ENCODE measurements at places on chromosomes 13 and 19. TPM values are rescaled to one million over a fixed set of nuclear protein-coding genes. Genes with fewer than 3 reads are reported as not detected.
A peak's percentile ranks its signal among the peaks of the same experiment; 100 is the strongest.

DNA sequence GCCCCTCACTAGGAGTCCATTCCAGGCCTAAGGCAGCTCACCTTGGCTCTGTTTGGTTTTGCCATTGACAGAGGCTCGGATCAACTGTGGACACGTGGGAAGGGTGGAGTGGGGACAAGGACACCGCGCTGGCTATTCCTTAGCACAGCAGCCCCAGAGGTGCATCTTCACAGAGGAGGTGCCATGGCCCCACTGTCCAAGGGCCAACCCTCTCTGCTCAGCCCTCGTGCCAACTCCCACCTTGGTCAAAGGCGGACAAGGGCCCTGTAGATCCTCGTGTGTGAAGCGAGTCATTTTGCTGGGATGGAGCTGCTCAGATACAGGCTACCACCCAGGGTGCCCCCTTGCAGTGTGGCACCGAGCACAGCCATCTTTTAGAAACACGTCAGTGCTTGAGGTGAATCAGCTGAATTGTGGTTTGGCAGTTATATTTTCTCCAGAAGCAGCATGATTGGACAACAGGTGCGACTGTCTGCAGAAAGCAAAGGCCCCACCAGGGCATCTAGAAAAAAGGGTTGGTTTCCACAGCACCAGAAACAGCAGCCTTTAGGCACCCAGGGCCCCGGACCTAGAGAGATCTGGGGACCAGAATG is 192.1 kb upstream of the GPR12 start:
- DNase-seq, result no peak

Gene KIRREL2
- total RNA-seq, result 1.2 TPM

DNA sequence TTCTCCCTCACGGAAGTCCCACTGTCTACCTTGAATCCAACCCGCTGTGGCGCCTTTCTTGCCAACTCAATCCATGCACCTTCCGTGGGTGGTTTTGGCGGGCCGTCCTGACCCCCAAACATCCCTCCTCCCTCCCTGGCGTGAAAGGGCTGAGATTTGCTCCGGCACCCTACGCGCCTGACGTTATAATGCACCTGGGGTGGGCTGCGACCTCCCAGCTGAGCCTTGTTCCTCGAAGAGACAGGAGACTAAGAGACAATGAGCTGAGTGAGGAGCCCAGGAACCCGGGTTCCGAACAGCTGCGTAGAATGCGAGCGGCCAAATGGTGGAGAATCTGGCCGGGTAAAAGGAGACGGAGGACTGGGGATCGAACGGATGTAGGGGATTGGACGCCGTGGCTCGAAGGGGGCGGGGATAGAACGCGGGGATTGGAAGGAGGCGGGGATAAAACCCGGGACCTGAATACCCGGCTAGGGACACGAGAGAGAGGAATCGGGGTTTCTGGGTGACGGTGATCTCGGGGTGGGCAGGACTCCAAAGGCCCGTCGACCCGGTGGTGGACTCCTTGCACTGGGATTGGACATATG is at the start of gene CPT1C:
Gene CPT1C (plus strand): TSS at position 461 of the 587 bp plus-strand sequence. CDS start 1,137 bp downstream, outside the sequence.
- peak; percentile 93 for DNase-seq

DNA sequence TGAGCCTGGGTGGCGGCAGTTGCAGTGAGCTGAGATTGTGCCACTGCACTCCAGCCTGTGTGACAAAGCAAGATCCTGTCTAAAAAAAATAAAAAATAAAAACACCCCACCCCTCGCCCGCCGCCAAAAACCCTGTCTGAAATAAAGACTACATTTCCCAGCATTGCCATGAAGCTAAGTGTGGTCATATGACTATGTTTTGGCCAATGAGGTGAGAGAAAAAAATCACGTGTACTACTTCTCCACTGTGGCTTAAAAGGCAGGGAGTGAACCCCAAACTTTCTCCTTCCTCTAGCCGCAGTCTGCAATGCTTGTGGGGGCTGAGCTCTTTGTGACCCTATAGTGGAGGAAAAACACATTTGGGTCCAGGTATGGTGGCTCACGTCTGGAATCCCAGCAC is 54.9 kb downstream of the COLGALT1 start:
- no peak for DNase-seq

- peak; percentile 18 for DNase-seq
These were observed 690.8 kb upstream of the ARGLU1 start for GRCh38 chr13:107258599-107259187.

DNA sequence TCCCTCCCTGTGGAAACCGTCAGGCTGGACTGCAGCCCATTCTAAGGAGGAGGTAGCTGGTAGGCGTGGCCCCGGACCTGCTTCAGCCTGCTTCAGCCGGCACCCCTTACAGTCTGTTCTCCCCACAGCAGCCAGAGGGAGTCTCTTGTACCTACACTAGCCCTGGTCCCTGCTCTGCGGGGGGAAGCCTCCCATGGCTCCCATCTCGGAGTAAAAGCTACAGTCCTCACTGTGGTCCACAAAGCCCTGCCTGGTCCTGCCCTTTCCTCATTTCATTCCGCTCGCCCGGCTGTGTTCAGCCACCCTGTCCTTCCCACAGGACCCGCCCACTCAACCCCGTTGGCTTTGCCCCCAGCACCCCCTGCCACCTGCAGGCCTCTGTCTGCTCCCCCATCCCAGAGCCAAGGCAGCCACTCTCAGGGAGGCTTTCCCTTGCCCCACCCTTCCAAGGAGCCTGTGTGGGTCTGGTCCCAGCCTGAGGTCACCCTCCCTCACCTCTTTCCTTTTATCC is 1.3 kb downstream of the PGLYRP1 start:
- no peak for DNase-seq

Gene ADGRE1
- 12.4 TPM for total RNA-seq

- DNase-seq, result no peak
These were observed 473.3 kb downstream of the ITGBL1 start for GRCh38 chr13:101925731-101926130.

Gene ZNF547
- total RNA-seq, result 4.2 TPM
